Ovary (tissue), 10 donors: ENCODE measurements at places on chromosomes 12 and 14.

- no peak for DNase-seq
Measured at GRCh38 chr12:3161861-3162260, 84.7 kb downstream of the TSPAN9 start.

DNA sequence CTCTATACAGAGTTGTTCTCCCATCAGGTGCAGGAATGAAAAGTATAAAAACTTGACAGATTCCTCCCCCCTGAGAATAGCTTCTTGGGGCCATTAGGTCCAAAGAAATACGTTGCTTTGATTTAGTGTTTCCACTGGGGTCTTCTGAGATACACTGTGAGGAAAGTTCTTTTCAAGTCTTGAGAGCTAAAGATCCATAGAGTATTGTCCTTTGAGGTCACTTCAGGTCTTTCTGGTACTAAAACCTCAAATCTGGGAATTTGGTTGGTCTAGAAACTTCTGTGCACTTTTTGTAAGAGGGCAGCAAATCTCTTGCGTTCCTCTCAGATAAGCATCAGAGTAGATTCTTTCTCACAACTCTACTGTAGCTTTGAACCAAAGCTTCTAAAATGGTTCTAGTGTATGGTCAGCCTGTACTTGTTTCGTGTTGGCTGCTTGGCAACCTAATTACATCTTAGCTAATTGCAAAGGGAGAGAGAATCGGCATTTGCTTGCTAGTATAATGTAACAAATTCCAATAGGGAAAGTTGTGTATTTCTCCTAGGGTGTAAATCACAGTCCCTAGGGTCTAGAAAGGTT lies 10.0 kb downstream of the SRSF5 start:
- DNase-seq: no peak

- DNase-seq: no peak
Measured at GRCh38 chr14:66716227-66716626, 208.3 kb downstream of the GPHN start.

DNA sequence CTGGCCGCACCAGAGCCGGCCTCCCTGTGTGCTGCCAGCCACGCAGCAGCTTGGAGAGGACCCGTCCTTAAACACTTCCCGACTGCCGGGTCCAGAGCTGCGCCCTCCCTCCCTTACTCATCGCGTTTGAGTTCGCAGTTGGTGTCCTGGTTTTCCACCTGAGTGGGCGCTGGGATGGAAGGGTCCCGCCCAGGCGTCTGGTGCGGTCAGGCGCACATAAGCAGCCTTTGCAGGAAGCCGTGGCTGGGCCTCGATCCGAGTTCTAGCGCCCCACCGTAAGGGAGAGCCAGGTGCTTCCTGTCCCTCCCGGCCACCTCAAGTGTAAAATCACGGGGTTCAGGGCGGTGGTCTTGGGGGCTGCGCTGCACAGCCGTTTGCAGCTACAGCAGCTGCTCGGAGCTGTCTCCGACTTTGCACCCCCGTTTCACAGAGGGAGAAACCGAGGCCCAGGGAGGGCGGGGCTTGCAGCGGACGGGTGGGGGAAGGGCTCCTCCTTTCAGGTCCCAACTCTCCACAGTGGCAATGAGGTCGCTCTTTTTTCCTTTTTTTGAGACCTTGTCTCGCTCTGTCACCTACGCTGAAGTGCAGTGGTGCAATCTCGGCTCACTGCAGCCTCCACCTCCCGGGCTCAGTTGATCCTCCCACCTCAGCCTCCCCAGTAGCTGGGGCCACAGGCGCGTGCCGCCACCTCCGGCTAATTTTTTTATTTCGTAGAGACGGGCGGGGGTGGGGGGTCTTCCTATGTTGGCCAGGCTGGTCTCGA lies 51.3 kb downstream of the LRCOL1 start:
- no peak for DNase-seq

DNA sequence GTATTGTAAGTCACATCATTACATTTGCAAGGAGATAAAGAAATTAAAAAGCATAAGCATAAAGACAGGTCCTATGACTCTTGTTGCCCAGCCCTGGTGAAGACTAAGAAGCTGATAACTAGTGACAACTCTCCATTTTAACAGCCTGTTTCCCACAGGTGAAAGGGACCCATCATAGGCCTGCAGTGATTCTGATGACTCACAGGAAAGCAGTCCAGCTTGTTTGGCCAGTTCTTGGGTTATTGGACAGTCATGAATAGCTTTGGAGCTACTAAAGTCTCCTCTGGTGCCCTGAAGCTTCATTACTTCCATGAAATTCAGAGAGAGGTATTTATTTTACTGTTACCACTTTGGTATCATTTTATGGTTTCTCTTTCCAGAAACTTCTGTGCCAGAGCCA lies 55.5 kb upstream of the DYRK2 start:
- DNase-seq: no peak

DNA sequence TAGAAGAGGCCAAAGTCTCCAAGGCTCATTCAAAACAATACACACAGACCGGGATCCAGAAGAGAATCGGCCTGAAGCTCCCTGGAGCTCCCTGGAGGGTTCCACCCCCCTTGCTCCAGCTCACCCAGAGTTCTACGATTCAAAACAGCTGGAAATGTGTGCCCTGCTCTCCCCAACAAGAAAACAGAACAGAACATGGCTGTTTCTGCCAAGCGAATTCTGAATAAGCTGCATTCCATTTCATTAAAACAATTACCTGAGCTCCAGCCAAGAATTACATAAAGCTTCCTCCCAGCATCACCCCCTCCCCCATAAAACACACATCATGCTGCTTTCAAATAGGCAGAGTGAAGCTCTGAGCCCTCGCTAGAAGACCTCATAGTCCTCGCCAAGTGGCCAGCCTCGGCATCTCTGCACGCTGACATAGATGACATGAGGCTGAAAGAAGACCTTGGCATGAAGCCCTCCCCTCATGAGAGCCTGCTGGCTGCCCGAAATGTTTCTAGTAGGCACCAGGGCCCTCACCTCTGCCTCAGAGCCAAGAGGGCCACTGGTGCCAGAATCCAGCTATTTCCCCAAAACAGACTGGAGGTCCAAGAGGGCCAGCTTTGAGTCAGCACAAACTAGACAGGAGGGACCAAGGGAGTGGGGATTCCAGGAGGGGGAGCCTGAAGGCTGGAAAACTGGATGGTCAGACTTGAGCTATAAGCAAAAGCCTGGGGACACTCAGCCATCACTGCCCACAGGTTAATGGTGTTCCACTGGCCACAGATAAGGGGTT lies 8.3 kb downstream of the PXN start:
- peak; percentile 61 for DNase-seq

DNA sequence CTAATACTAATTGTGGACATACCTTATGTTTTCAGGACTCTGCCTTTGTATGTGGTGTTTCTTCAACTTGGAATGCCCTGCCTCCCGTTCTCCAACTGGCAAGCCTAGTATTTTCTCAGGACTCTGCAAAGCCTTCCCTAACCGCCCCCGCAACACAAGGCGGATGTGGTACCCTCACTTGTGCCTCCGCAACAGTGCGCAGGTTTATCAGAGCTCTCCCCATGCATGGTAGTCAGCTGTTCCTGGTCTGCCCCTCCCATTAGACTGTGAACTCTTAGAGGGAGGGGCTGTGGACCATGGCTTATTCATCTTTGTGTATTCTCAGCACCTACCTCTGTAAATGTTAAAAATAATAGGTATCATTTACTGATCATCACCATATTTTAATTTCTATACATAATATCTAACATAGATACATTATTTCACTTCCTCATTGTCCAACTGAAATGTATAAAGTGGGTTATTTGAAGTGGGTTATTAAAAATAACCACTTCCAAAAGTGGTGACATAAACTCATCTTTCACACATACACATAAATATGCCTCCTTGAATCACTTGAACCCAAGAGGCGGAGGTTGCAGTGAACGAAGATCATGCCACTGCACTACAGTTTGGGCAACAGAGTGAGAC lies 9.0 kb downstream of the LPAR5 start:
- DNase-seq: no peak
